Right lobe of liver (tissue), 6 donors: ENCODE measurements at places on chromosomes 2 and 18. TPM values are rescaled to one million over a fixed set of nuclear protein-coding genes. Genes with fewer than 3 reads are reported as not detected.
A peak's percentile ranks its signal among the peaks of the same experiment; 100 is the strongest.

- H3K4me1 ChIP-seq = no peaks in the 10 kb centered on the region
- no peak for DNase-seq
- no peak overlapping the region for H3K4me3 ChIP-seq
- H3K36me3 ChIP-seq = no peaks in the 10 kb centered on the region
- H3K27ac ChIP-seq = no peak overlapping the region
- H3K27me3 ChIP-seq = no peaks in the 10 kb centered on the region
Measured at GRCh38 chr2:138306626-138307025, 194.9 kb upstream of the SPOPL start.

DNA sequence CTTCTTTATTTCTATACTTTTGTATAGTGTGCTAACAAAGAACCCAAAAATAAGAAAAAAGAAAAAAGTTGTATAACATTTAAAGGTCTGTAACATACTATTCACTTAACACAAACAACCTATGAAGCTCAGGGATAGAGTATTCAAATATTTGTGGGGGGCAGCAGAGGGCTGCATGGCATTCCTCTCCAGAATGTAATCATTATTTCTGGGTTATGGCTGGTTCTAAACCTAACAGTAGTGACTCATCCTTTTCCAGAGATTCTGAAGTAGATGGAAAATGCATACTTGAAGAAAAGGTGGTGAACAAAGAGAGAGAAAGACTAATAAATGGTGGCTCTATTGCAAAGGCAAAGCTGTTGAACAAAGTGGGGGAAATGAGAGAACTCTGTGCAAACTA is 249.4 kb downstream of the NRXN1 start:
- H3K36me3 ChIP-seq = no peaks in the 10 kb centered on the region
- DNase-seq = no peak
- no peaks in the 10 kb centered on the region for H3K4me1 ChIP-seq
- no peak overlapping the region for H3K4me3 ChIP-seq

DNA sequence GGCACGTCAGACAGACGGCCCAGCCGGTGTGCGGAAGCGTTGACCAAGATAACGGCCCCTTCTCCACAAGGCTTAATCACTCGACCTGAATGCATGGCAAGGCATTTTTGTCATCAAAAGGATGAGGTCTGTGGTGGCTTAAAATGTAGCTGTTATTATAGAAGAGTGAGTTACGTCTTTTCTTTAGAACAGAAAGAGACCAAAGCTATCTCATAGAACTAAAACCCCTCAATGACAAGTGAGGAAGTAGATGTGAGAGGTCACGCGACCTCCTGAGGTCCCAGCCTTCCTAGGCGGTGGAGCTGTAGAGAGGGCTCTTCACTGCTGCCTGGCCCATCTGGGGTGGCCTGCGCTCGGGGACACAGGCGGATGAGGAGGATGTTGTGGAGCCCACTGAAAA is 75.7 kb downstream of the LDLRAD4 start:
- no peaks in the 10 kb centered on the region for H3K27me3 ChIP-seq
- no peaks in the 10 kb centered on the region for H3K4me1 ChIP-seq
- no peak overlapping the region for H3K4me3 ChIP-seq
- no peak for DNase-seq
- no peak overlapping the region for H3K27ac ChIP-seq
- no peaks in the 10 kb centered on the region for H3K36me3 ChIP-seq

DNA sequence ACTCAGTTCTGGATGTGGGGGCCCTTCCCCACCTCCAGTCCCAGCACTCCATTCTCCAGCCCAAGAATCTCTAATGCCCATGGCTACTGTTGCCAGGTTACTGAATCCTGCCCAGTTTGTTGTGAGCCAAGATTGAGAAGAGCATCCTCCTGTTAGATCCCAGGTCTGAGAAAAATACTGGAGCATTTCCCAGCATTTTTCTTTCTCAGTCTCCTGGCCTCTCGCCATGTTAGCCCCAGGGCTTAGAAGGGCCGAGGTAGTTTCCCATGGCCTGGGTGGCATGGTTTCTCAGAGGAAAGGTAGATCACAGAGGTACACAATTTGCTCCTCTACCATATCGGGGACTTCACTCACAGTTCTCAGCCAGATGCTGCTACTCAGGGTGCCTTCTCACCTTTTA is 135.7 kb downstream of the OTX1 start:
- H3K27ac ChIP-seq = no peak overlapping the region
- no peaks in the 10 kb centered on the region for H3K4me1 ChIP-seq
- no peaks in the 10 kb centered on the region for H3K27me3 ChIP-seq
- no peaks in the 10 kb centered on the region for H3K36me3 ChIP-seq

DNA sequence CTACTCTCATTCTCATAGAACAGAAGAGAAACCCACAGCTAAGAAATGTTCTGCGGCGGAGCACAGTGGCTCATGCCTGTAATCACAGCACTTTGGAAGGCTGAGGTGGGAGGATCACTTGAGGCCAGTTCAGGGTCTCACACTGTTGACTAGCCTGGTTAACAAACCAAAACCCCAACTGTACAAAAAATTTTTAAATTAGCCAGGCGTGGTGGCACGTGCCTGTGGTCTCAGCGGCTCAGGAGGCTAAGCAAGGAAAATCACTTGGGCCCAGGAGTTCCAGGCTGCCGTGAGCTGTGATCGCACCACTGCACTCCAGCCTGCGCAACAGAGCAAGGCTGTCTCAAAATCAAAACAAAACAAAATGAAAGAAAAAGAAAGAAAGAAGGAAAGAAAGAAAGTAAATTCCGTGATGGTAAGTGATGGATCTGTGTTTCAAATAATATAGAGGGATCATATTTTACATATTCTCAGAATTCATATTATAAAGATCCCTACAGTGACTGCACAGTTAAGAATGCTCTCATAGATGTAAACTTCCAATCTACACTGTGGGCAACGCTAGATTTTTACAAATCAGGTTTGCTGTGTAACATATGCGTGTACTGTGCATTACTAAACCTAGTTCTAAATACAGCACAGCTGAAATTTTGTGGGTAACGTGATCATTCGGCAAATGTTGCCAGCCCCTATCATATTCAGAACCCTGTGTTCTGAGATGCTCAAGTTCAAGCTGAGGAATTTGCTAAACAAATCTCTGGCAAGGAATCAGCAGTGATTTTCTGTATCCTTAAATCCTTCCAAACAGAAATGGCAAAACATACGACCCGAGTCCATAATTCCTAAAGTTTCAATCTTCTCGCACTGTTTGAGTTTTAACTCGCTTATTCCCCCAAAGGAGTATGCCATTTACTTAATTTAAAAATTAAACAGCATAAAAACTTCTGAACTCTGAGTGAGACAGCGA is 1.2 kb upstream of the RAB12 start:
- peak overlapping the region; percentile 35 for H3K4me3 ChIP-seq
- no peaks in the 10 kb centered on the region for H3K36me3 ChIP-seq
- H3K27ac ChIP-seq = peak overlapping the region; percentile 75
- no peak for DNase-seq

DNA sequence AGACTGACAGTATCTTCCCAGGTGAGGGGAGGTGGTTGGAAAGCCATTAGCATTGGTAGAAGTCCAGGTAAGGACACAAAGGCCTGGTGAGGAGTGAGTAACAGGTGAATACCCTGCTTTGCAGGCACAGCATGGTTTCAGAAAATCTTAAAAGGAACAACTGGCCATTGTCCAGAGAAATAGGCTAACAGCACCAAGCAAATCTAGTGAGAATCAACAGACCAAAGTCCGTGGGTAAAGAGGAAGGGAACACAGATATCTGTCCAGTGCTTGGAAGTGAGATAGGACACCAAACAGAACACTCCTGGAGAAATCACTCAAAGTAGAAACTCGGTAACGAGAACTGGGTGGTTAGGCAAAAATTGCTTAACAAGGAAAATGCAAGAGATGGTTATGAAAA is 88.8 kb upstream of the RPRM start:
- H3K27me3 ChIP-seq = no peaks in the 10 kb centered on the region
- no peaks in the 10 kb centered on the region for H3K36me3 ChIP-seq
- H3K4me3 ChIP-seq = no peak overlapping the region
- H3K4me1 ChIP-seq = peaks cover 5% of the 10 kb centered on the region
- DNase-seq = no peak

GRCh38 chr2:101972621-101973434 is 18.9 kb upstream of the IL1R2 start:
- H3K27ac ChIP-seq = no peak overlapping the region
- DNase-seq = no peak
- H3K4me3 ChIP-seq = no peak overlapping the region
- H3K4me1 ChIP-seq = peaks cover 3% of the 10 kb centered on the region
- no peaks in the 10 kb centered on the region for H3K27me3 ChIP-seq
- H3K36me3 ChIP-seq = no peaks in the 10 kb centered on the region

GRCh38 chr2:18045230-18045629 is 166.8 kb downstream of the KCNS3 start:
- H3K27ac ChIP-seq = no peak overlapping the region
- no peak overlapping the region for H3K4me3 ChIP-seq
- H3K36me3 ChIP-seq = no peaks in the 10 kb centered on the region

Gene NPHP1
- total RNA-seq = 0.51 TPM

Gene ANKRD23
- total RNA-seq = 0.98 TPM

Gene GDF7
- total RNA-seq = 2.7 TPM

Gene RTP5
- not detected for total RNA-seq

Gene PIEZO2
- total RNA-seq = 11.9 TPM

Gene HOXD13
- total RNA-seq = not detected
